ENCODE measurements at places on chromosomes 2 and 18. TPM values are rescaled to one million over a fixed set of nuclear protein-coding genes. Genes with fewer than 3 reads are reported as not detected.

The ITGA4 gene
- 1.6 TPM for total RNA-seq

- no peak for DNase-seq
These were observed 194.6 kb upstream of the SMAD2 start for GRCh38 chr18:48124857-48125626.

GRCh38 chr18:11367351-11367750 is 218.0 kb upstream of the PIEZO2 start:
- DNase-seq = no peak

The TRIP12 gene
- total RNA-seq = 74.9 TPM

- no peak for DNase-seq
These were observed 46.2 kb upstream of the NABP1 start for GRCh38 chr2:191631754-191632153.

DNA sequence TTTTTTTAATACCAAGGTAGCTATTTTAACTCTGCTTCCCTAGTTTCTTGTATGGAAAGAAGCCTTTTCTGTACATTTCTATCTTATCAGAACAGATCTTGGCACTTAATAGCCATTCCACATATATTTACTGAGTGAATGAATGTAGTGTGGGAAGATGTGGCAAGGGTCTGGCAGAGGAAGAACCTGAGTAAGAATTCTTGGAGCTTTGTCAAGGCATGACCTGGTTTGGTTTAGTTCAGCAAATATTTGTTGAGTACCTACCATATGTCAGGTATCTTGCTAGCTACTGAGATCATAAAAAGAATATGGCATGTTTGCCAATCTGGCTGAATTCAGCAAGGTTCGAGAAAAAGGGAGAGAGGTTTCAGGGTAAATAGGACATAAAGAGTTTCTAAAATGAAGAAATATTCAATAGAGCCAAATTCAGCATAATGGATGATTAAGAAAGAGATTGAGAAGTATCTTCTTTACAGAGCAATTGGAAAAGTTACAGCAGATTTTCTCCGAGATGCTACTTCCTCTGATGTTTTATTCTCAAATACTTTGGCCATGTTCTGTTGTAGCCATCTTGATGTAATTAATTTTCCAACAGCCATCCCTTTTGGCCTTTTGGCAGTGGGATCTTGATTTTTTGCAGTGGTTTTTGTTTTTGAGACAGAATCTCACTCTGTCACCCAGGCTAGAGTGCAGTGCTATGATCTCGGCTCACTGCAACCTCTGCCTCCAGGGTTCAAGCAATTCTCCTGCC is 21.7 kb upstream of the MEP1B start:
- no peak for DNase-seq

The KLF7 gene
- total RNA-seq = 19.9 TPM

DNA sequence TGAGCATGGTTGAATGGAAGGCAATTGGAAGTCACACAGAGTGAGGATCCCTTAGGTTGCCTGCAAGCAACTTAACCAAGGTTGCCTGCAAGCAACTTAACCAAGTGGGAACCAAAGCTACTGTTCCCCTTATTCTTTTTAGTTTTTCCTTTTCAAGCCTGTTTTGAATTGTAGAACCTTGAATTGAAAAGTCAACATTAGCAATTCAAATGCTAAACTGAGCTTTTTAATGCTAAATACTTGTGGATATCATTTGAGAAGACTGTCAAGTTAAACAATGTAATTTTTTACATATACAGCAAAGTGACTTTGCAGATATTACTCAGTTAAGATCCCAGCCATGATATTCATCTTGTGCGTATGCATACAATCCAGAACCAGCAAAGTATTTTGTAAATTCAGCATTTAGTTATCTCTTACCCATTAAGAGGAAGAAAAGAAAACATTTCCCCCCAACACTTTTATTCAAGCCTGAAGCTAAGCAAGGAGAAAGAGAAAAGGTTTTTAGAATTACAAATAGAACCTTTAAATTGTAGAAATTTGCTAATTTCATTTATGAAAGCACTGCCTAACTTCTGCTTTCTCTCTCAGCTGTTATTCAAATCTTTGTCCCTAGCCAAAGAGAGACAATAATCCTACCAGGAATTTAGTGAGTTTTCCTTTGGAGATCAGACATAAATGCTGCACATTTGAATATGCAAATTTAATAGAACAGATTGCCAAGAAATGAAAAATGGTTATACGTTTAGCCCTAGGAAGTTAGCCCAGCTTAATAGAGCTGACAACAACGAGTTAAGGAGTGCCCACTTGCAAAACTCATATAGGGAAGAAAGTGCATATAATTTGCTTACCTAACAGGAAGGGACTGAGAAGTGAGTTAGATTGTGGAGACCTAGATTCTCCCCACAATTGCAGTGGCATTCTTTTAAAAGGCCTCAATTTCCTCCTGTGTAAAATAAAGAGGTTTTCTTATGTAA is 643.2 kb upstream of the PIK3C3 start:
- peak; percentile 5 for DNase-seq

- peak; percentile 75 for DNase-seq
These were observed 115.2 kb downstream of the FAM210A start for GRCh38 chr18:13611142-13611600.

The NPHP1 gene
- total RNA-seq = 1.9 TPM

DNA sequence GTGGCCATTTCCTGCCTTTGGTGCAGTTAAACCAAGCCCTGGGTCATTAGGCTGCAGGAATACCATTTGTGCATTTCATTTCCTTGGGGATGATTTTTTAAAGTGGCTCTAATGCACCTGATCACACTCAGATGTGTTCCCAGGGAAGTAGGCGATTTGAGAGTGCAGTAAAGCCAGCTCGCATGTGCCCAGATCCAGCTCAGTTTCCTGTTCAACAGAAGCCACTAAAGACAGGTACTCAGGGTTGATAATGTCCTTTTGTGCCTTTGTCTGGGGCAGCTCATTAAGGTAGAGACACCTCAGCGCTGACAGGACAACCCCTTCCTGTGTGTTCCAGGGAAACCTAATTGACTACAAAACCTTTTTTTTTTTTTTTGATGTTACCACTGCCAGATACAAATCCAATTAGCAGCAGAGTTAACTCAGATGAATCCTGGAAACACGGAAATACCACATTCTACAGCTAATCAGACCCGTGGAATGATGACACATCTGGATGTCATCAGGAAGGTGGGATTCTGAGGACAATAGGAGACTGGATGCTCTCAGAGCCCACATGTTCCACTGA is 15.2 kb upstream of the CHRNA1 start:
- no peak for DNase-seq

DNA sequence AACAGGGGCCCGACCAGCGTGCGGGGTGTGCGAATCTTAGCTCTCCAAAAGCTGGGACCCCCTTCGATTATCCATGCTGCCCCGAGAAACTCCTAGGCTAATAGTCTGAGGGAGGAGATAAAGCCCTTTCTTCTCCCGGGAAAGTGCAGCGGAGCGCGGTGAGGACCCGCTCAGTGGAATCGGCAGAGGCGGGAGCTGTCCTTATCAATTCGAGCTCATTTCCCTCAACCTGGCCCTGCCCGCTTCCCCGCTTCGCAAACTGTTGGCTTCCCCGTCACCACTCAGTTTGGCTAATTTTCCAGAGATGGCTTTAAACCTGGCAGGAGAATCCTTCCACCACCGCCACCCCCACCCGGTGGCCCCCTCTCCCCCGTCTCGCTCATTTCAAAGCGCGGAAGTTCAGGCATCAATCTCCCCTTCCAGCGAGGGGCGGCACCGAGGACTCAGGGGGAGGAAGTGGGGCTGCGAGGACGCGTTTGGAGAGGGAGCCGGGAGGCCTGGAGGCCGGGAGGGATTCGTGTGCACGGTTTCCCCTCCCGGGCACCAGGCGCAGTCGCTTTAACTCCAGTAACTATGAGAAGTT is 1.6 kb downstream of the KLHL14 start:
- peak; percentile 75 for DNase-seq

The MATN3 gene
- total RNA-seq = 3.6 TPM

DNA sequence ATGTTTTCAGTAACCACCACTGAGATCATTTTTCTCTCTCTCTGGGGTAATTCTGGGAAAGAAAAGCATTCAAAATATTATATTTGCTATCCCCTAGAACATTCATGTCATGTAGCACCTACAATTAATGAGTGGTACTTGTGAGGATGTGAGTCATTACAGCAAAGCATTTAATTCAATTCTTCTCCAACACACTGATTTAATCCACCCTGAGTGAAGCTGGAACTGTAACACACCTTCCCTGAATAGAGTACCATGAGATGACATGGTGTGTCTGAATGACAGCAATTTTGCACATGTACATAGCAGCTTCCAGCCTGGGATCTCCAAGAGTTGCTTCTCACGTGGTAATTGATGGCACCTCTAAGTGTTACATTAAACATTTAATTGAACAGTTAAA is 207.1 kb upstream of the SLC14A2 start:
- no peak for DNase-seq

The CCDC150 gene
- 18.4 TPM for total RNA-seq

- DNase-seq = no peak
These were observed 239.4 kb upstream of the TANK start for GRCh38 chr2:160920791-160921303.

The FSIP2 gene
- 1.9 TPM for total RNA-seq

- DNase-seq = no peak
These were observed 469.0 kb downstream of the TMEM182 start for GRCh38 chr2:103230796-103231195.

The COL5A2 gene
- total RNA-seq = 130 TPM

DNA sequence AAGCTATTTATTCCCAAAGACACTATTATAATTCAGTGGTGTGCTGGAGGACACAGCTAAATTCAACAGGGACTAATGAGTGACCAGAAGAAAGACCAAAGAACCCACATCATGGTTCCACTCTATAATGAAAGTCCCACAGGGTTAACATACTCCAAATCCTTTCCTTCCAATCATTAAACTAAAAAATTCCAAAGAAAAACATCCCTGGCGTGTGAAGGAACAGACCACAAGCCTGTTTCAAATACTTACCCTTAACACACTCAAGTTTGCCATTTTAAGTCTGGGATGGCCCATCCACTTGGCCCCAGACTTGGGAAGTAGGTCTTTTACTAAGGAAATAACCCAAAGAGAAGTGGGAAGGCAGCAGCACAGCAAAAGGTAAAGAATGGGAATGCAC is 150.1 kb upstream of the CCDC150 start:
- DNase-seq = no peak

GRCh38 chr2:16973586-16974286 is 308.1 kb upstream of the CYRIA start:
- no peak for DNase-seq

GRCh38 chr2:155871940-155872339 is 460.6 kb downstream of the NR4A2 start:
- no peak for DNase-seq

GRCh38 chr2:160221391-160222276 is 21.6 kb upstream of the ITGB6 start:
- DNase-seq = no peak

DNA sequence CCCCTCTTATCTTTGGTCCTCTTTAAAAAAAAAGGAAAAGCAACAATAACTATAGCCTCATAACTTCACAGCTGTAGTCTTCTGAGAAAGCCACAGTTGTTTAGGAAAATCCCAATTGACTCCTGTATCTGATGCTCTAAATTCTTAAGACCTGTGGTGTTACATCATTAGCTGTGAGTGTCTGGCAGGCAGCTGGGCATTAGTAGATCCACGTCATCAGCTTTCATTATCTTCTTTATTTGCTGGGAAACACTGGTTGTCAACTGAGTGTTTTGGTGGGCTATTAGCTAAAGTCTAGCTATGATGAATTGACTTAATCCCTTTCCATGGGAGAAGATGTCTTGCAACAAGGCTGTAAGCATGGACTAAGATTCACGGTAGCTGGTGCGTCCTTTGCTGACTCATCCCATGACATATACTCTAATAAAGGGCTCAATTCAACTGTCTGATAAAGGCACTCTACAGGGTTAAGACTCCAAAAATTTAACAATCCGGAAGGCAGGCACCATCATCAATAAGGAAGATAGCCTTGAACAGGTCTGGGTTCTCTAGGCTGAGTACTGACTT is 517.2 kb downstream of the PLCL1 start:
- no peak for DNase-seq

- DNase-seq = no peak
These were observed 35.2 kb downstream of the SPOPL start for GRCh38 chr2:138536740-138537139.

DNA sequence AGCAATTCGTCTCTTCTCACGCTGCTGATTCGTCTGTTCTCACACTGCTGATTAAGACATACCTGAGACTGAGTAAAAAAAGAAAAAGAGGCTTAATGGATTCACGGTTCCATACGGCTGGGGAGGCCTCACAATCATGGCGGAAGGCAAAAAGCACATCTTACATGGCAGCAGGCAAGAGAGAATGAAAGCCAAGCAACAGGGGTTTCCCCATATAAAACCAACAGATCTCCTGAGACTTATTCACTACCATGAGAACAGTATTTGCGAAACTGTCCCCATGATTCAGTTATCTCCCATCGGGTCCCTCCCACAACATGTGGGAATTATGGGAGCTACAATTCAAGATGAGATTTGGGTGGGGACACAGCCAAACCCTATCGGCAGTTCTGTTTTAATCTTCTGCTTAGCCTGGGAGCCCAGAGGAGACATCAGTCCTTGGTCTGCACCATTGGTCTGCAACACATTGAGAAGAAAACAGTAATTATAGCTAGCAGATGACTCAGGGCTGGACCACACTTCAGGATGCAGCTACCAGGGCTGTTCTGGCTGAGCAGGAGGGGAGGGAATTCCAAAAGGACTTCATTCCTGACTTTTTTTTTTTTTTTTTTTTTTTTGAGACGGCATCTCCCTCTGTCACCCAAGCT is 69.4 kb downstream of the CABLES1 start:
- no peak for DNase-seq

DNA sequence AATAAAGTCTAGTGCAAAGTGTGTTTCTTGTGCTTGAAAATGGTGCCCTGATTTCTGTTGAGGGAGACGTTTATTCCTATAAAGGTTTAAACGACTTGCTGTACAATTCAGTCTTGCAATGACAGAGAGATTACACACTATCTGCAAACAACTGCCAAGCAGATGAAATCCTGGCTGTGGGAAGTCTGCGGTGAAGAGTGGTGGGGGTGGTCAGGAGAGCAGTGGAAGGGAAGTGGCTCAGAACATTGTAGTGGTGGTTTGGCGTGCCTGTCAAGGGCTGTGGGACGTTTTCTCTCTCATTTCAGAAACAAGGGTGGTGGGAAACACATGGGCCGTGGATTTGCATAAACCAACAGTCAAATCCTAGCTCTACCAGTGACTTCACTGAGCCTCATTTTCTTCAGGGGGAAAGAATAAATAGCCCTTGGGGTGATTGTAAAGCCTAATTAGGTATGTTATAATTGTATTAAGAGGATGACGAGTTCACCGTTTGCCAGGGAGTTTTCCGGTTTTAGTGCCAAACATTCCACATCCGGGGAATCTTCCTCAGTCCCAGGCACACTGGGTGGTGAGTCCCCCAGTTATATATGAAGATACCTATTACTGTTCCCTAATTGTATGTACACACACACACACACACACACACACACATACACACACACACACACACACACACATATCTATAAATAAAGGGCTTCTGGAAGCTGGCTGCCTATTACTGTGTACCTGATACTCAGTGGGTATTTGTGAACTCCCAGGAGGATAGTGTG is 115.0 kb downstream of the SPTBN1 start:
- no peak for DNase-seq

GRCh38 chr2:85353876-85354285 is 447 bp downstream of the RETSAT start:
- no peak for DNase-seq

GRCh38 chr2:48165070-48165753 is 258.9 kb upstream of the FBXO11 start:
- DNase-seq = no peak

Measured in H7 (cell line).